ENCODE measurements at places on chromosomes 5 and 9. TPM values are rescaled to one million over a fixed set of nuclear protein-coding genes. Genes with fewer than 3 reads are reported as not detected.

Gene CTSL
- total RNA-seq = 1.5 TPM

Gene NIPAL4
- 2.2 TPM for total RNA-seq

DNA sequence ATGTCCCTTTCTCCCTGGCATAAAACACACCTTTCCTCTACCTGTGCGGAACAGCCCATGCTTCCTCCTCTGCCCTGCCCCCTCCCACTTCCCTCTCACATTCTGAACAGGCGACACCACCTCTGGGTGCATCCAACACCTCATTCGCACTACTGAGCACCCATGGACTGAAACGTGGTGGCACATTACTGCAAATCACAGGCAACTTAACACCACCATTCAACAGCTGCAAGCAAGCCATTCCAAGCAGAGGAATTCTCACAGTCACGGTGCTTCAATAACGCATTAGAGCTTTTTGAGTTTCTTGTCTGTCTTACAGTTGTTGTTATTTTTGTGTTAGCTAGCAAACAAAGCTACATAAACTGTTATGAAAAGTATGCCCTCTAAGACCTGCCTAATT, 298.2 kb upstream of the TAS2R1 start:
- no peaks in the 10 kb centered on the region for H3K4me1 ChIP-seq
- DNase-seq = no peak
- no peaks in the 10 kb centered on the region for H3K36me3 ChIP-seq
- no peak overlapping the region for H3K4me3 ChIP-seq

Gene CCDC183
- total RNA-seq = 0.52 TPM

GRCh38 chr5:73998489-73998888, 372.5 kb downstream of the ARHGEF28 start:
- no peak overlapping the region for H3K27ac ChIP-seq
- H3K27me3 ChIP-seq = peaks cover 6% of the 10 kb centered on the region
- H3K4me3 ChIP-seq = no peak overlapping the region
- no peak for DNase-seq
- no peaks in the 10 kb centered on the region for H3K4me1 ChIP-seq
- H3K36me3 ChIP-seq = no peaks in the 10 kb centered on the region

- H3K27ac ChIP-seq = no peak overlapping the region
- peaks cover 16% of the 10 kb centered on the region for H3K27me3 ChIP-seq
- H3K4me3 ChIP-seq = no peak overlapping the region
- no peak for DNase-seq
These were observed 92.6 kb downstream of the PAX5 start for GRCh38 chr9:36941441-36941840.
